ENCODE measurements at places on chromosomes 12 and 14.

GRCh38 chr14:99870617-99871016, 77.4 kb downstream of the EML1 start:
- no peak for DNase-seq

GRCh38 chr12:90460681-90461080, 494.3 kb downstream of the CCER1 start:
- no peak for DNase-seq

DNA sequence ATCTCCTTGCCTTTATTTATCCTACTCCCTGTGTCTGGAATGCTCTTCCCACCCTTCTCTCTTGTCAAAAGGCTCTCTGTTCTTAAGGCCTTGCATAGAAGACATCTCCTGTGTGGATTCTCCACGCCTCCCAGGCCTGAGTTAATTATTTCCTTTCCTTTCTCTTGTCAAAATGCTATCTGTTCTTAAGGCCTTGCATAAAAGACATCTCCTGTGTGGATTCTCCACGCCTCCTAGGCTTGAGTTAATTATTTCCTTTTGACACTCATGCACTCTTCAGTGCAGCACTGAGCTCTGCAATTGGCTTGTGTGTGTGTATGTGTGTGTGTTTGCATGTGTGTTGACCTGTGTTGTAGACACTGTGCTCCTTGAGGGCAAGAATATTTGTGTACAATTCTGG, 52.1 kb upstream of the DCD start:
- DNase-seq, result no peak

DNA sequence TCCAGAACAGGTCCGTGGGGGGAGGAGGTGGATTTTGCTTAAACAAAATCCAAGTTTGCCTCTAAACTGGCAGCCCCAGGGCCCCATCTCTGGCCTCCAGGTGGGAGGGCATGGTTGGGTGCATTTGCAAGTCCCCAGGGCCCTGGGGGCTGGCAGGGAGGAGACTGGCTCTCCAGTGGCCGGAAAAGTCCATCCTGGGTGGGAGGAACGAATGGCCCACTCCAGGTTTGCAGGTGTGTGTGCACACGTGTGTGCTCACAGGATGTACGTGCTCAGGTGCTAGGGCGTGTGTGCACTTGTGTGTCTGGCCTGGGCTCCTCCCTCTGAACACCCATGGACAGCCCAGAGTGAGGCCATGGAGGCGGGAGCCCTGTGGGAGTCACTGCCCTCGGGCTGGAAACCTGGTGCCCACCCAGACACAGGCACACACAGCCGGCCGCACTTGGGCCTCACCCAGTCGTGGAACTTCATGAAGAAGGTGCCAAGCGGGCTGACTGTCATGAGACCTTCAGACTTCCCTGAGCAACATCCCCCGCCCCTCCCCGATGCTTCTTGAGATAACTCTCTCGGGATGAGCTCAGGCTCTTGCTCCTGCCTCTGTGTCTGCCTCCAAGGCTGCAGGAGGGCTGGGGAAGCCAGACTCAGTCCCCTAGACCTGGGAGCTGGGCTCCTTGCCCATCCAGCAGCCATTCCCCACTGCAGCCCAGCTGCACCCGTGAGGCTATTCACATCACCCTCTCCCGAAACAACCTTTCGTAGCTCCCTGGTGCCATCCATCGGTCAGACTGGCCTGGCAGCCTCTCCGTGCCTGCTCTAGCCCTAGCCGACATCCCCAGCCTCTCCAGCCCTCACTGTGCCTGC, 9.4 kb downstream of the AHNAK2 start:
- no peak for DNase-seq

DNA sequence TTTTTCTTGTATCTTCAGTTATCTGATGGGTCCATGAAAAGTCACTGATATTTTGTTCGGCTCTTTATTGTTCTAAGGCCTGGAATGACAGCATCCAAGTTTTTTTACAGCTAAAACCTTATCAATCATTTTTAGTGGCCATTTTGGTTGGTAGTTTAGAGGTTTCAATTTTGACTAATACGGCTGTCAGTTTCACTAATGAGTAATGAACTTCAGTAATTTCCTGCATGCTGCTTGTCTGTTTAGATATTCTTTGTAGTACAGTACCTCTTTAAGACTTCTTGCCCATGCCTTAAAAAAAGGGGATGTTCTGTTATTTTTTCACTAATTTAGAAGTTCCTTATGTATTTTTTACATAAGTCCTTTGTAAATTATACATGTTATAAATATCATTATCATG, 176.7 kb downstream of the LRFN5 start:
- no peak for DNase-seq

- DNase-seq, result no peak
Measured at GRCh38 chr12:43180242-43180641, 371.8 kb downstream of the ADAMTS20 start.

GRCh38 chr14:105309371-105309770, 5.2 kb upstream of the PACS2 start:
- no peak for DNase-seq

- no peak for DNase-seq
Measured at GRCh38 chr12:52044292-52044983, 6.8 kb upstream of the NR4A1 start.

DNA sequence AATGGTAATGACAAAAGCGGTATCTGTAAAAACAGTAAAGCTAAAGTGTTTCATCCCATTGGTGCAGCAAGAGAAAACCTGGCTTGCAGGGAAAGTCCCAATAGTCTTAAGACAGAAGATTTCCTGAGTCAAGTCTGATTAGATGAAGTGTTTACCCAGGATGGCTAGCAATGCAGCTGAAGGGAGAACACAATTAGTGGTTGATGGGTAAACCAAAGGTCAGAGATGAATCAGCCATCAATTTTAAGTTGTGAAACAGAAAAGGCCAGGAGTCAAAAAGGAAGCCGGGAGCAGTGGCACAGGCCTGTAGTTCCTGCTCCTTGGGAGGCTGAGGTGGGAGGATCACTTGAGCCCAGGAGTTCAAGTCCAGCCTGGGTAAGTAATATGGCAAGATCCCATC, 52.6 kb downstream of the SEC23A start:
- DNase-seq, result no peak

Data from stimulated activated naive CD8-positive, alpha-beta T cell treated with anti-CD3 and anti-CD28 coated beads, Interleukin-15, amount 100 ng/mL, for 72 hours (primary cell).